ENCODE measurements at places on chromosomes 16 and 17.

DNA sequence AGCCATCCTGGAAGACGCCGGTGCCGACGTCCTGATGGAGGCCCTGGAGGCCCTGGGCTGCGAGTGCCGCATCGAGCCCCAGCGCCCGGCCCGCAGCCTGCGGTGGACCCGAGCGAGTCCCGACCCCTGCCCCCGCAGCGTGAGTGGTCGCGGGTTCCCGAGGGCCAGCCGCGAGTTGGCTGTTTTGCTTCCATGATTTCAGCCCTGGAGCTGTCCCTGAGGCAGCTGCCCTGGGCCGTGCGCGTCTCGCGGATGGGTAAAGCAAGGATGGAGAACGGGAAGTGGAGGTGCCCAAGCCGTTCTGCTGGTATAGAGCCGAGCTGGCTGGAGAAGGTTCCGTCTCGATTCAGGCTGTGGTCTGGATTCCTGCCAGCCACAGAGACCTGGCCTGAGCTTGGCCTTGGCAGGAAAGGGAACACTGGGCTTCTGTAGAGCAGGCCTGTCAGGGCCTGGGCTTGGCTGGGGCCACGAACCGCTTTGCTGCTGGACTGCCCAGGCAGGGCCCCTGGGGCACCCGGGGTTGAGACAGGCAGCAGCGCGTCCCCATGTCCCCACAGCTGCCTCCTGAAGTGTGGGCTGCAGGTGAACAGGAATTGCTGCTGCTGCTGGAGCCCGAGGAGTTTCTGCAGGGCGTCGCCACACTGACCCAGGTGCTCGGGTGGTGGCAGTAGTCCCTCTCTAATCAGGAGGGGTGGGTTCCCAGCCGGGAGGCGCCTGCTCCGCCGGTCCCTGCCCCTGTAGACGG is 941 bp upstream of the MRPS34 start:
- DNase-seq, result no peak

DNA sequence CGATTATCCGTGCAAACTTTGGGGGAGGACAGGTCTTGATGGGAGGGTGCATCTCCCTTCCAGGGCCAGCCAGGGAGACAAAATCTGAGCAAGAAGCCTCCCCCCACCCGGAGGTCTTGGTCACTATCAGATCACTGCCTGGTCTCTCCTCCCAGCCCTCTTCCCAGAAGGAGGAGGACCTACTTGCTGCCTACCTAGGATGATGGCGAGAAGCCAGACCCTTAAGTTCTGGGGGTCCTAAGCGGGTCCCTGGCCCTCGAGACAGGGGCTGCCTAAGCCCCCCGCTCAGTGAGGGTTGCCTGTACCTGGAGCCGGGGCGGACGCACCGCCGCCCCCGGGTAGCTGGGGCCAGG is 4.6 kb downstream of the TSPOAP1 start:
- no peak for DNase-seq

DNA sequence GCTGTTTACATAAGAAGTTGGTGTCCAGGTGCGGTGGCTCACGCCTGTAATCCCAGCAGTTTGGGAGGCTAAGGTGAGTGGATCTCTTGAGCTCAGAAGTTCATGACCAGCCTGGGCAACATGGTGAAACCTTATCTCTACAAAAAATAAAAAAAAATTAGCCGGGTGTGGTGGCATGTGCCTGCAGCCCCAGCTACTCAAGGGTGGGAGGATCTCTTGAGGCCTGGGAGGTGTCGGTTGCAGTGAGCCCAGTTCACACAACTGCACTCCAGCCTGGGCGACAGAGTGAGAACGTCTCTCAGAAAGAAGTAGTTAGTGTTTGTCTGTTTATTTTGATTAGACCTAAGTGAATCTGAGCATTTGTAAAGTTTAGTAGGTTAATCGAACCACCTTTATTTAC is 12.8 kb downstream of the DDX19A start:
- DNase-seq, result no peak

GRCh38 chr16:82598771-82599170 is 28.0 kb upstream of the CDH13 start:
- no peak for DNase-seq

GRCh38 chr16:67053767-67054334 is 24.9 kb downstream of the CBFB start:
- no peak for DNase-seq
